NCI-H774 (cell line): ENCODE measurements at places on chromosomes 4 and X.

DNA sequence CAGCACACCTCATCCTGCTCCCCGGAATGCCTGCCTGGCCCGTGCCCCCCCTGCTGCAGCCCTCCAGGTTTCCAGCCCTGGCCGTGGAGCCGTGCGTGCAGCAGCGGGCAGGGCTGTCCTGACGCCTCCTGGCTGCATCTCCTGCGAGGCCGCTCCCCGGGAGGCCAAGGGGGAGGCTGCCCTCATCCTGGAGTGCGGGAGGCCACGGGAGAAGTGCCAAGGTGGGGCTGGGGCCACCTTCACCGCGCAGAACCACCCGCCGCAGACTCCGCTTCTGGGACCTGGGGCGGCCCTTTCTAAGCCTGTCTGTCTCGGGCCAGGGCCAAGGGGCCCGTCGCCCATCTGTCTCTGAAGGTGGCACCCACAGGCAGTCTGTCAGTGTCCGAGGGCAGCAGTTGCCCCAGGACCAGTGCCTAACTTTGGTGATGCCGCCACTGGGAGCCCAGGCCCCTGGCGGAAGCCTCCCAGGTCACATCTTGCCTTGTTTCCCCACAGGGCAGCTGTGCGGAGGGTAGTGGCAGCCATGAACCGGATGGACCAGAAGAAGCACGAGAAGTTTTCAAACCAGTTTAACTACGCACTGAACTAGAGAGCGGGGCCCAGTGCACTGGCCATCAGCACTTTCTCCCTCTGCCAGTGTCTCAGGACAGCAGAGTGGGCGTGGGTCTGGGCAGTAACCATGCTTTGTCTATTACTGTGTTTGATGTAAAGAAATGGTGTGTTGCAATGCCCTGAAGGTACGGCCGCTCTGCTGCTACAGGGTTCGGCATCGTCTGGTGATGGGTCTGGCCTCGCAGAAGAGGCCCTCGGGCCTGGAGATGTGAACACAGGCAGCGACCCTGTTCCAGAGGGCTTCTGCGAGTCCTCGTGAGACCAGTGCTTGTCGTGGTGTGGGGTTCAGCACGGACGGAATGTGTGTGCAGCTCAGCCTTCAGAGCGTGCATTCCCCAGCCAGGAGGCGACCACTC is 20.6 kb downstream of the NKX1-1 start:
- no peak for DNase-seq

- peak; percentile 1 for DNase-seq
Observed at GRCh38 chrX:104565791-104566680, at the start of gene IL1RAPL2. Gene IL1RAPL2, plus strand, starts transcription at chrX:104566199.

- no peak for DNase-seq
Observed at GRCh38 chrX:138485767-138486166, 225.8 kb downstream of the FGF13 start.

- DNase-seq, result no peak
Observed at GRCh38 chrX:81082649-81083048, 119.1 kb downstream of the HMGN5 start.

GRCh38 chrX:68822641-68823410 is 6.0 kb upstream of the EFNB1 start:
- DNase-seq, result no peak

GRCh38 chr4:99156992-99157391 is 12.9 kb upstream of the ADH4 start:
- no peak for DNase-seq

- no peak for DNase-seq
Observed at GRCh38 chr4:179447308-179447707, 2005.1 kb upstream of the AGA start.

DNA sequence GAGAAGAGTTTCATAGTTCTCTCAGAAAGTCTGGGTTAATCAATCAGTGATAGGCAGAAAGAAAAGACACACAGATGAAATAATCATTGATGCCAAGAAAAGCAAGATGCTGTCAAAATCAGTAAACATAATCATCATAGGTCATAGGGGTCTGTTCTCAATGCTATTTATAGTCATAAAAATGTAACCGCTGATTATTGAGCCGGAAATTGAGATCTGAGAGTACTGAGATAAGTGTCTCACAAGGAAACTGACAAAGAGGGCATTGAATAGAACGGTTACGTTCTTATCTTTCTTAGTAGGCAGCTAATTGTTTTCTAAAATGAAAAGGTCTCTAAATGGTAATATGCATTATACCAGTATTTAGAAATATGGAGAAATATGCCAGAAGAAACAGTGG is 1686.1 kb upstream of the AGA start:
- no peak for DNase-seq

DNA sequence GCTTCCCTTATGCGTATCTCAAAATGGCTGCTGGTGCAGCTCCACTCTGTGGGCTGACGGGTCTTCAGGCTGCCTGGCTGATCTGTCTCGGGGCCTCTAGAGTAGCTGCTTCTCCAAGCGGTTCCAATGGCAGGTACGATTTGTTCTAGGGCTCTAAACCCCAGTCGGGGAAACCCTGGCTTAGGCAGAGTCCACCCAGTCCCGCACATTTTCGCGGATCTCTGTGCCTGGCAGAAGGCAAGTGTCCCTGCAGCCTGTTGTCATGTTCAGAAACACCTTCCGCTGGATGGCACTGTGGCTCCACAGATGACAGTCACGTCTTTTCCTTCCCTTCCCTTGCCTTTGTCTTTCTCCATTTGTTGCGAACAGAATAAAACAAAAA is 54.4 kb downstream of the NBDY start:
- DNase-seq, result no peak

GRCh38 chr4:109803924-109804571 is 2.2 kb upstream of the CFI start:
- DNase-seq, result no peak

GRCh38 chrX:8433109-8434062 is 31.2 kb upstream of the VCX3B start:
- no peak for DNase-seq

DNA sequence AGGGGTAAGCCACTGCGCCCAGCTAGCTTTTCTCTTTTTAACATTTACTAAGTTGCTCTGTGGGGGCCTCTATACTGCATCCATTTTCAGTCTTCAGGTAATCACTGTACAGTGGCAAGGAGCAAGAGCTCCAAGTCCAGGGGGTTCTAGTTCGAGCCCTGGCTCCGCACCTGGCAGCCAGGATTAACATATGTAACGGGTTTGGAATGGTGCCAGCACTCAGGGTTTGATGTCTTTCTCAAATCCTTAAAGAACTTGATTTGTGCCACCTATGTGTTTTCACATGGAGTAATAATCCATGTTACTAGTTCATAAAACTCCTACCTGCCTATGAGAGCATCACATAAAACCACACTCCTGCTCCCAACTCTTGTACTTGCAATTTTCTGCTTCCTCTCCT is 4.5 kb downstream of the GRPEL1 start:
- DNase-seq, result no peak

- no peak for DNase-seq
Observed at GRCh38 chrX:17736478-17736855, 826 bp upstream of the SCML1 start.

GRCh38 chrX:130083656-130084382 is 26.5 kb downstream of the ELF4 start:
- DNase-seq, result no peak

DNA sequence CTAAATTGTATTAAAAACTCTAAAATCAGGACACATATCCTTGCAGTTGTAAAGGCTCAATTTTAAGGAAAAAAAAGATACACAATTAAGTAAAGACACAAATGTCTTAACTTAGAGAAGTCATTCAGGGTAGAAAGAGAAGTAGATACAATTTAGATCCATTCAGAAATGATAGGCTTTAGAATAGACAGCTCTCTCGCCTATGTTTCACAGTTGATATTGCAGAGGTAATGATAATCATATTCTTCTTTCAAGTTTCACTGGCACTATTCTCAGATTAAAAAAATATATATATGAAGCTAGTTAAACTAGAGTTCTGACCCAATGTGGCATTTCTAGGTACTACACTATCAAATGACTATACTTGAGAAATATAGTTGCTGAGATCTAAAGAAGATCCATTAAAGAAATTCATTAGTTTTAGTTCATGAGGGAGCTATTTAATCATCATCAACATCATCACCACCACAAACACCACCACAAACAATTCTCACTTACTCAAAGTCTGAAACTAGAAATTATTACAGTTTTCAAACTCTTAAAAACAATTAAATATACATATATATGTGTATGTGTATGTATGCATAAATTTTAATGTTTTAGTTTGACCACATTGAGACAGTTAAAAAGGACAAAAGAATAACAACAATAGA is 93.1 kb downstream of the ANTXR2 start:
- no peak for DNase-seq

DNA sequence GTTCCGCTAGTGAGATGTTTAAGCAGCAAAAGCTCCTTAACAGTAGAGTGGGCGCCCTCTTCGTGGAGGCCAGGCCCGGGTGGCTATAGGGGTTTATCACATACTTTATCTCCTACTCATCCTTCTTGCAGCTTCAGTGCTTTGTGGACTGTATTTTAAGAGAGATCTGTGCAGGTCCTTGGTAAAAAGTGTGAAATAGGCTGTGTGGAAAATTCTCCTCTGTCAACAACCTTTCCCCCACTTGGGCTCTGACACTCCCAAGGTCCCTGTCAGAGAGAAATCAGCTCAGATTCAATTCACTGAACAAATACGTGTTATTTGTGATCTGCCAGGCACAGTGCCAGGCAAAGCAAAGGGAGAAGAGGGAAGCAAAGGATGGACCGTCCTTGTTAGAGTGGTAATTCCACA is 214.3 kb upstream of the PPARGC1A start:
- DNase-seq, result no peak

- DNase-seq, result no peak
Observed at GRCh38 chr4:10951306-10951705, 266.7 kb upstream of the CLNK start.

DNA sequence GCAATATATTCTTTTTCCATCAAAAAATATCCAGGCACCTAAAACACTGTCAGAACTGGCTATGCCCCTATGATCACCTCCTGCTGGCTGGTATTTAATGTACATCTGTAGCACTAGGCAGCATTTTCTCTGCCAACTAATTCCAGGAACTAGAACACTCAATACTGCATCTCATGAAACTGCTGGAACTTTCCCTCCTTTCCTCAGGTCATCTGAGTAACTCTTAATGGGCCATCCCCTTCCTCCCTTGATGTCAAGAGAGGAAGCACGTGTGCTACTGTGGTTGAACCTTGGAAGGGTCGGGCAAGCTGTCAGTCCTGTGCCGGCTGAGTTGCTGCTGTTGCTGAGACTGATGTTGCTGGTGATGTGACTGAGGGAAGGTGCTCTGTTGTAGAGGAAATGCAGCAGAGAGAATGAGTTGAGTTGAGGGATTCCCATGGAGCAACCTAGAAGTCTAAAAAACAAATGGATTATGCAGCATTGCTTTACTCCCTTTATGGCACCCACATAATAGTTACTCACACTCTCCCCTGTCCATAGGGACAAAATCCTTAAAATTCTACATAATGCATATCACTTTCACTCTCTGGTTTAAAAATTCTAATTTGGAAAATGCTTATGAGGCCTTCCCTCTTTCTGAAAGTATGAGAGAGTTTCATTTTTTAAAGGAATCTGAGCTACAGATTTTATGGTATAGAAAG is 39.5 kb downstream of the TMEM165 start:
- DNase-seq, result no peak

GRCh38 chr4:137949746-137950145 is 292.4 kb downstream of the SLC7A11 start:
- no peak for DNase-seq

DNA sequence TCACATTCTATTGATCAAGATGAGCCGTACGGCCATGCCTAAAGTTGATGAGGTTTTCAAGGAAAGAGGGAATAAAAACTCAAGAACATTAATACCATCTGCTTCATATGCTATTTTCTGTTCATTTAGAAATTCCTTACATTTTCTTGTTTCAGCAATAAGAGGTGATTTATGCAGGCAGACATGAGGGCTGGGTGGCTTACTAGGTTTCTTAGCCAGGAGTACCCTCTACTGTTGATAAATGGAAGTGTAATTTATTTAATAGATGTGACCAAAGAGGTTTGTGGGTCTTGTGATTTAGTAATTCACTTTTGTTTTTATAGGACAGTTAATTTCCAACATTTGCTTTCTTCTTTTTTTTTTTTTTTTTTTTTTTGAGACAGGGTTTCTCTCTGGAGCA is 6.4 kb upstream of the SMIM9 start:
- peak; percentile 42 for DNase-seq

DNA sequence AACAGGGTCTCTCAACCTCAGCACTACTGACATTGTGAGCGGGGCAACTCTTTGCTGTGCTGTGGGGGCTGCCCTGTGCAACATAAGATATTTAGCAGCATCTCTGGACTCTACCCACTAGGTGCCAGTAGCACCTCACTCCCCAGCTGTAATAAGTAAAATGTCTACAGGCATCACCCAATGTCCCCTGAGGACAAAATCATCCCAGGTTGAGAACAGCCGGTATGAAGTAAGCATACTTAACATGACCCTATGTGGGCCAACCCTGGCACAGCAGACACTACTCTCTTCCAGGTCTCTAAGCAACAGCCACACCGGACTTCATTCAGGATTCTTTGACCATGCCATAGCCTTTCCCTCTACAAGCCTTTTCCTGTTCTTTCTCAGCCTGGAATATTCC is 10.5 kb upstream of the MGST2 start:
- DNase-seq, result no peak

DNA sequence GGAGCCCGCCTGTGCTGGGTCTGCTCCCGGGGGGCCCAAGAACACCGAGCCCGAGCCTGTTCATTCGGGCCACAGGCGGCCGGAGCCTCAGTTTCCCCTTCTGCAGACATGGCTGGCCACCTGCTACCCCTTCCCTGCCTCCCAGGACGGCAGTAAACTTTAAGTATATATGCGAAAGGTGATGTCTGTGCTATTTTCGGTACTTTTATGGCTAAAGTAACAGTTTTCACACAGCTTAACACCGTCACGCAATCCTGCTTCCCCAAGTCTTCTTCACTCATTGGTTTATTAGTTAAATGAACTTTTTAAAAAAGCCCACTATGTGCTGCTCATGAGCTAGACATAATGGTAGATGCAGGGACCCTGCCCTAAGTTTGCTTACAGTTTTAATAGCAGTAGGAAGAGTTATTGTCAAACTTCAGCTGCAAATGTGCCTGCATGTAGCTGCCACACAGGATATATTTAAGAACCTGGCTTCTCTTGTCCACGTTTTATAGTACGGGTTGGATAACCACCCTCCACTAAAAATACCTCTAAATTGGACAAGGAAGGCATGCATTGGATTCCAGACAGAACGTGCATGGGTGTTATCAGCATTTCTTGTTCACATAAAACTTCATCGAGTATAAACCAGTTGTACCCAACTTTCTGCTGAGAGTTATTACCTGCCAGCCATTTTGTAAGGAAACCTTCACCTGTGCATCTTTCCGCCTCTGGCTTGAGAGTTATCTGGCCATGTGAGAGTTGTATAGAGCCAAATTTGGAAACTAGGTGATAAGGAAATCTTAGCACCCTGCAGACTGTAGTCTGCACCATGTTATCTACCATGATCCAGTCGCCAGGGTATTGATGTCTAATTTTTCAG is 741 bp downstream of the ANAPC4 start:
- no peak for DNase-seq
